H9 (cell line): ENCODE measurements at places on chromosomes 5 and 9.

GRCh38 chr5:17912794-17913193, 278.5 kb downstream of the TAF11L14 start:
- no peak for DNase-seq

DNA sequence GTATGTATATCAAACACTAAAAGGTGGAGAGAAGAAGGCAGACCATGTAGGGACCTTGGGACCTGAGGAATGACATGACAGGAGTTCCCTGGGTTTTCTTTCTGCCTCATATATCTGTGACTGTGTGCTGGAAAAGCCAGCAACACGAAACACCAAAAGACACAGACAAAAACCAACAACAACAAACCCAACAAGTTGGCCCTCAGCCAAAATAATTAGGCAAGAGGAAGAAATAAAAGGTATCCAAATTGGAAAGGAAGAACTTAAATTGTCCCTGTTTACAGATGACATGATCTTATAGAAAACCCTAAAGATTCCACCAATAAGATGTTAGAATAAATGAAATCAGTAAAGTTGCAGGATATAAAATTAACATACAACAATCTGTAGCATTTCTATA, 21.7 kb downstream of the ABO start:
- no peak for DNase-seq

GRCh38 chr5:40485021-40485998, 194.4 kb upstream of the PTGER4 start:
- no peak for DNase-seq

DNA sequence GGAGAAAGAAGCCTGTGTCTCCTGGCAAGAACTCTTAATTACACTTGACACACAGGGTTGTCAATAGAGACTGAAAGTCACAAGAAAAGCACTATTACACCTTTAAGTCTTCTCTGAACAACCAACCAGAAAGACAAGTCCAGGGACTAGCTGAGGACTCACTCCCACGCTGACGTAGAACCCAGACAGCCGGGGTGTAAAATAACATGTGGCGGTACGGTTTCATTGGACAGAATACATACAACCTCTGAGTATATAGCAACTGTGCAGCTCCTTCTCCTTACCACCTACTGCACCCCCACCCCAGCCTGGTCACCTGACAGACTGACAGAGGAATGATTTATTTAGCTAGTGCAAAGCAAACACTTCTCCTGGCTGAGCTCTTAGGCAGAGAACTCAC, 103.4 kb upstream of the RASEF start:
- DNase-seq, result no peak

DNA sequence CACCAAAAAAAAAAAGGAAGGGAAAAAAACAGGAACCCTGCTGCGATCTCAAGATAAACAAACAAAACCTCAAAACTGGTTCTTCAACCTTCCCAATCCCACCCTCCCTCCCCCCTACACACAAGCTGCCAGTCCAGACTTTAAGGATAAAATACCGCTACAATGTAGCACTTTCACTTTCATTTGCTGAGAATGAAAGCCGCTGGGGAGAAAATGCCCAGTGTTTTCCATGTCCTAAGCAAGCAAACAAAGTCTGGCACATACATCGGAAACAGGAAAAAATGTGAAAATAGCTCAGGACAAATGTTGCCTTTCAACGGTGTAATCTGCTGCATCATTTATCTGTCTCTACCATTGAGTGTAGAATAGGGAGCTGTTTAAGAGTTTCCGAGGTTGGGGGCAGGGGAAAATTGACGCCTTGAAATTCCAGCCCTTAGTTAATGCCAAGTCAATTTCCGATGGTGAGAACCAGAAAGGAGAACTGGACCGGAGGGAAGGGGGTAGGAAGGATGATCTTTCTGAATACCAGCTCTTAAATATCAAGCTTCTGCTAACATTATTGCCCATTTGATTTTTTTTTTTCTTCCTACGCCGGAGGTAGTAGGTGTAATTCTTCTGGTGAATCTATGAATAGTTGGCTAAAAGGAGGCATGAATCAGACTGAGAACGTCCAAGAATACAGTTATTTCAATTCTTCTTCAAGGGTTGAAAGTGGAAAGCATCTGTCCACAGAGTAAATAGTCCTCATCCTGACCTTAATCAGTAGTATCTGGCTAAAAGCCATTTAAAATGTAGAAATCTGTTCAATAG, 1.2 kb upstream of the ADAMTS6 start:
- peak; percentile 40 for DNase-seq

DNA sequence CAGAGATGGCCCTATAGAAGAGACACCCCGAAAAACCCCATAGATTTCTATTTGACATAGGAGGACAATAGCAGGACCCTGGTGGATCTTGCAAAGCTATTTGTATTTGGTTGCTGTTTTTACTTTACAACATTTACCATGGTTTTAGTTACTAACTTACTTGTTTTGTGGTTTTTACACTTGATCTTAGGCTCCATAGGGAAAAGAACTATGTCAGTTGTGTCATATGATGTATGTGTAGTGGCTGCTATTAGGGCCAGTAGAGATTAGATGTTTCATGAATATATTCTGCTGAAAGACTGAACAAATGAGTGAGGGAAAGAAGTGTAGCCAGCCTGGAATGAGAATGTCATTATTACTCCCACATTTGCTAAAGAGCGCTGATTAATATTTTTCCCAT, 388.1 kb downstream of the SEMA5A start:
- DNase-seq, result no peak

DNA sequence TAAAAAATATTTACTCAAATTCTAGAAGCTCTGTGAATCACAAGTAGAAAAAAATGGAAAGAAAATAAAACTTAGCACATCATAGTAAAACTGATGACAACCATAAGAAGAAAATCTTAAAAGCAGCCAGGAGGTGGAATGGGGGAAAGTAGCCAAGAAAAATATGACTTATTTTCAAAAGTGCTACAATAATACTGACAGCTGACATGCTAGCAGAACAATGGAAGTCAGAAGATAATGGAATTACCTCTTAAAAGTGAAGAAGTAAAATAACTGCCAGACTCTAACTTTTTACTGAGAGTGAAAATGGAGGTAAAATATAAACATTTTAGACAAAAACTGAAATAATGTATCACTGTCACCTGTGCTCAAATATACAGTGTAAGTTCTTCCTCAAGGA, 532.2 kb upstream of the SGCD start:
- DNase-seq, result no peak

DNA sequence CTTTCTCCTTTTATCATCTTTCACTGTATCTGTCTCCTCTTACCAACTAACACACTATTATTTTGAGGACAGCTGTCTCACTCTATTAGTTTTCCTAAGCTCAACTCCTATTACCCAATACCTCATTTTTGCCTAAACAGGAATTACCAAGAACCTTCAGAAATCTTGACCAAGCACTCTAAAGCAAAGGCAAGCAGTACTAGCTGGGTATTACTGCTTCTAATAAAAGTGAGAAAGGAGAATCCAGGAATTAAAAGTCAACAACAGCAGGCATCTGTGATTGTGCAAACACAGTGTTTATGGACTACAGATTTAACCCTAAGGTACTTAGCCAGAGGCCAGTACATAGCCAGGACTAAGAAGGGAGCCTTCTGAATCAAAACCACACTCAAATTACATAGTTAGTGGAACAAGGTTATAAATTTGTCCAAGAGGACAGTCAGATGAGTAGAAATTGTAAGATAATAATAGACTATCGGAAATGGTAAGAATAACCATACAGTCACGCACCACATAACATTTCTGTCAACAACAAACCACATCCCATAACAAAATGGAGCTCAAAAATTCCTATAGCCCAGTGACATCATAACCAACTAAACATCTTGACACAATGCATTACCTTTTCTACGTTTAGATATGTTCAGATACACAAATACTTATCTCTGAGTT, 8.3 kb downstream of the RFX3 start:
- no peak for DNase-seq

GRCh38 chr5:71923755-71924154, 183.5 kb upstream of the MAP1B start:
- DNase-seq, result no peak

GRCh38 chr5:149030838-149031397, 31.9 kb downstream of the SH3TC2 start:
- DNase-seq, result no peak

DNA sequence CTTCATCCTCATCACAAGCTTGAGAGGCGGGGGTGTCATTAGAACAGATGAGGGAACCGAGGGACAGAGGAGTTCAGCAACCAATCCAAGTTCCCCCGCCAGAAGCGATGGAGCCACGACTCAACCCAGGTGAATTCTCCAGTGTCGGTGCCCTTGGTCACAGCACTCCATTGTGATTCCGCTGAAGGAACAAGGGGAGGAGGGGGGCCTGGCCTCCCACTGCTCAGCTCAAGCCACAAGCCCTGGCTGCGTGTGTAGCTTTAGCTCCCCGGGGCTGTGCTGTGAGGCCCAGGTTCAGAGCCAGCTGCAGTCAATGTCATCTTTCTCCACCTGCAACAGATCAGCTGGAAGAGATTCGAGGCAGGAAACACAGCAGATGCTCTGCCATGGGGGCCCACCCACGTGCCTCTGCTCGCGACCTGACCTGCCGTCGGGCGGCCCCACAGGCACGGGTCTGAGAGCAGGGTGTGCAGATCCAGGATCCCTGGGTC, 72.6 kb downstream of the GTF3C4 start:
- peak; percentile 49 for DNase-seq

DNA sequence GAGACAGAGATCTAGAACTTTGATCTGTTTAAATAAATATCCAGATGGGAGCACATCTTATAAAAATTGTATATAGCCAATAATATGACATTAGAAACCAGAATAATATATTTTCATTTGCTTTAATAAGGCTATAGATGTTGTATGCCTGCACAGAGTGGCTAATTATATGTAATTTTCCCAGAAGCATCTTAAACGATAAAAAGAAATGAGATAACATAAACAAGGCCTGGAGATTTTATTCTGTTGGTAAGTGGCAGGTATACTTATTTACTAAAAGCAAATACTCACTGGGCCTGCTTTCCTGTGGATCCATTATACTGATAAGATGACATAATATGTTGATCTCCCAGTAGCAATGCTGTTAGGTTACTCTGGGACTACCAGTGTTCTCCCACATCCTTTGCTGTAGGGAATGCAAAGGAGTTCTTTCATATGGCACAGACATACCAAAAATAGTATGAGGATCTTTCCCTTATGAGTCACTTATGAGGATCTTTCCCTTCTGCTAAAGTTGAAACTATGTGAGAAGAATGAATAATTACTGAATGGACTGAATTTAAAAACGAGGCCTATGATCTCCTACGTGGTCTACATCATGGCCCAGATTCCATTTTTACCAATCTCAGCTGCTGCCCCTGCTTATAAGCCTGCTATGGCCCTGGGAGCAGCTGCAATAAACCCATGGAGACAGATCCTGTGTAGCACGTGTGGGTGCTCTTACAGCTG, 112.1 kb downstream of the NUDT12 start:
- no peak for DNase-seq

- DNase-seq, result no peak
Measured at GRCh38 chr9:26324786-26325443, 567.7 kb downstream of the CAAP1 start.

GRCh38 chr5:33235304-33235703, 205.5 kb upstream of the TARS1 start:
- DNase-seq, result no peak

- DNase-seq, result no peak
Measured at GRCh38 chr9:97633859-97634490, 354 bp downstream of the NCBP1 start.

GRCh38 chr5:153983885-153984284, 54.8 kb downstream of the FAM114A2 start:
- no peak for DNase-seq

- no peak for DNase-seq
Measured at GRCh38 chr9:18848657-18849056, 184.4 kb downstream of the SAXO1 start.

- no peak for DNase-seq
Measured at GRCh38 chr5:68345171-68345570, 129.6 kb downstream of the PIK3R1 start.

- no peak for DNase-seq
Measured at GRCh38 chr5:145521066-145521465, 314.1 kb downstream of the PRELID2 start.

- DNase-seq, result peak; percentile 82
Measured at GRCh38 chr5:150175536-150175935, 9.0 kb downstream of the CDX1 start.

GRCh38 chr5:64979531-64979930, 210.8 kb downstream of the CWC27 start:
- no peak for DNase-seq

DNA sequence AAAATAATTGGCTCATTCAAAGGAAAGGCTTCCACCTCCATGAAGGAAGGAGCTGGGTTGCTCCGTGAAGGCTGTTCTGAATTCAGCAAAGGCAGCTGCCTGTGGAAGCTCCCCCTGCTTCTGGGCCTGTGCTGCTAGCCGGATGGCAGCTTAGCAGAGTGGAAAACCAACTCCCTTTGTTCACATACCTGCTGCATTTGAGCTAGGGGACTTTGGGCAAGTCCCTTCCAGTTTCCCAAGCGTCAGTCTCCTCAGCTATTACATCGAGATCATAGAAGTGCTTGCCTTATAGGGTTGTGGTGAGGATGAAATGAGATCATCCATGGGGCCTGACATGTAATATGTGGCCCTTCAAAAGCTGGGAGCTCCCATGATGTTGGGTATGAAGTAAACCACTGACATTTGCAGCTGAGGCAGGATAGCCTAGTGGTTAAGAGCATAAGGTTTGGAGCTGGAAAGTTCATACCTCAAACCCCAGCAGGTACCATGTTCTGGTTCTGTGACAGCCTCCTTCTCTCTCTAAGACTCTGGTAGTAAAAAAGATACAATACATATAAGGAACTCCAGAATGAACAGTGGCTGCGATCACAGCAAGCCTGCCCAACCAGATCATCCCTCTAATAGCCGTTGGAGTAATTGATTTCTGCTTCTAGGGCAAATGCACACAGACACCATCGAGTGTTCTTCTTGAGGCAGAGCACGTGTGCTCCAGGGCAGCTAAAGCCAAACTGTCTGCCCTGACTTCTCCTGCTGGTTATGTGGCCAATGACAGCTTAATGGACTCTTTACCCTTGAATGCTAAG, 11.0 kb upstream of the DENND1A start:
- no peak for DNase-seq

DNA sequence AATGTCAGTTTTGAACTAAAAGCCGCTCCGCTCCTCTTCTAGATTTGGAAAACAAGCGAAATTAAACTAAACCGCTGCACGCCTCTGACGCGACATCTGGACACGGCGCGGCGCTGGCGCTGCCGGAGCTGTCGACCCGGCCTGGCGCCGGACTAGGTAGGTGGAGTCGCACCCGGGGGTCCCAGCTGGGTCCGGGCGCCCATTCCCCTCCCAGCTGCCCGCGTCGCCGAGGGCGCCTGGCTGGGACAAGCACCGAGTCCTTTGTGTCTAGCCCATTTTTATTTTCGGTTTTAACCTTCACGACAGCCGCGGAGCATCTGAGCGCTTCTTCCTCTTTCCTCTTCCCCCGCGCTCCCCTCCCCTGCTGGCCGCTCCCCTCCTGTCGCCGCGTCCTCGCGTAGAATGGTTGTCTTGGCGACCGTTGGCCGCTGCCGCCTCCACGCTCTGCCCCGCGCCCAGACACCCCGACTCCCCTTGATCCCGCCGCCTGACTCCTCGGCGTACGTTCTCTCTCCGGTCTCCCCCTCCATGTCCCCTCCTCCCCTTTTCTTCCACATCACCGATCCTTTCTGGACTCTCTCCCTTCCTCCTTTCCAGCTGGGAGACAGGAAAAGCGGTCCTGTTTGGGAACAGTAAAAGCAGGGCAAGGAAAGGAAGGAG, 545 bp downstream of the CDKN2B-AS1 start:
- peak; percentile 76 for DNase-seq

- no peak for DNase-seq
Measured at GRCh38 chr5:37740331-37741066, 99.3 kb downstream of the GDNF start.

- no peak for DNase-seq
Measured at GRCh38 chr5:126483156-126483555, 59.9 kb downstream of the GRAMD2B start.
